Left lung (tissue), 14 donors: ENCODE measurements at places on chromosomes 16 and 17.
A peak's percentile ranks its signal among the peaks of the same experiment; 100 is the strongest.

- DNase-seq = no peak
- H3K4me1 ChIP-seq = no peaks in the 10 kb centered on the region
Measured at GRCh38 chr17:72967977-72968585, 124.4 kb downstream of the SLC39A11 start.

DNA sequence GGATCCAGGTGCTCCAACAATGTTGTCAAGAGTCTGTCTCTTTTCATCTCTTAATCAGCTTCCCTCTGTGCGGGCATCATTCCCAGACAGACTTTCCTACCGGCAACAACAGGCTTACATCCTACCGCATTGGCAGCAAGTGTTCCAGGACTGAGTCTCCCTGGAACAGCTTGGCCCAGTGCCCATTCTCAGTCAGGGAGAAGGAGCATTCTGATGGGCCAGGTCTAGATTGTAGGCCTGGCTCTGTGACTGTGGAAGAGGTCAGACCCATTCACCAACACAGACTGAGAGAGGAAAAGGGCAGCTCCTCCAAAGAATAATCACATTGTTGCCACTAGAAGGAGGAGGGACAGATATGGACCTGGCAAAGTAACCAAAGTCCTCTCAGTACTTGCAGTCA is 68.1 kb upstream of the TMEM132E start:
- no peak for DNase-seq
- no peak overlapping the region for H3K27ac ChIP-seq
- H3K4me1 ChIP-seq = no peaks in the 10 kb centered on the region
- H3K4me3 ChIP-seq = no peak overlapping the region

DNA sequence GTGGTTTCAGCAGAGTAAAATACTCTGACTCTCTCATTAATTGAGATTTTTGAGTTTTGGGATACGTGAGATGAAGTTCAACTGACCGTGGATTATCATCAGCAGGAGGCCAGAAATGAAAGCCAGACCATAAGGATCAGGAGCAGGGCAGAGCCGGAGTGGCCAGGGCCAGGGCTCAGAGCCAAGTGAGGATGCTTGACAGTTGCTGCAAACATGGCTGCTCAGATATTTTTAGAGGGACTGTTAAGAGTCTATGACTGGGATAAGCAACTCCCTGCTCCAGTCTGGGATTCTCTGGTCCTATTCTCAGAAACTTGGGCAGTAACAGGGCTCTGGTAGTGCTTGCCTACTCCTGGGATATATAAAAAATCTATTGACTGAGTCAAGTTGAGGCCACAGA is 17.6 kb upstream of the CDH13 start:
- H3K27me3 ChIP-seq = no peaks in the 10 kb centered on the region
- H3K27ac ChIP-seq = no peak overlapping the region
- DNase-seq = no peak
- no peaks in the 10 kb centered on the region for H3K4me1 ChIP-seq
- H3K36me3 ChIP-seq = no peaks in the 10 kb centered on the region

DNA sequence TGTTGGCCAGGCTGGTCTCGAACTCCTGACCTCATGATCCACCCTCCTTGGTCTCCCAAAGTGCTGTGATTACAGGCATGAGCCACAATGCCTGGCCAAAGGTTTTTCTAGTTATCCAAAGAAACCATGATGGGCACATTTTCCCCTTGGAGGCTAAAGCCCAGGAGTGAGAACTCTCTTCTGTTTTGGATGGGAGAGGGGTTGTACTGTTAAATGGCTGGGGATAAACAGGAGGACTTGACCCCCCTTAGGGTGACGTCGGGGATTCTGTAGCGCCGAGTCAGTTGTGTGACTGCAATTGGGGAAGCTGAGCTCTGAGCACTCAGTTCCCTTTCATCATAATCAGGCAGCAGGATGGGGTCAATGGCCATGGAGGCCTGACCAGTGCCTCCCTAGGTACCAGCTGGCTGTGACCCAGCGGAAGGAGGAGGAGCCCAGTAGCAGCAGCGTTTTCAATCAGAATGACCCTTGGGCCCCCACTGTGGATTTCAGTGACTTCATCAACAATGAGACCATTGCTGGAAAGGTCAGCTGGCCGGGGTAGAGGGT is 4.1 kb downstream of the AOC3 start:
- H3K27ac ChIP-seq = no peak overlapping the region
- no peaks in the 10 kb centered on the region for H3K27me3 ChIP-seq
- DNase-seq = no peak
- H3K4me3 ChIP-seq = peak overlapping the region; percentile 37
- no peaks in the 10 kb centered on the region for H3K4me1 ChIP-seq
- no peaks in the 10 kb centered on the region for H3K36me3 ChIP-seq

- no peak for DNase-seq
- no peak overlapping the region for H3K4me3 ChIP-seq
- peaks cover 10% of the 10 kb centered on the region for H3K4me1 ChIP-seq
Measured at GRCh38 chr17:246226-246625, 64.8 kb upstream of the DOC2B start.

- H3K4me1 ChIP-seq = peaks cover 3% of the 10 kb centered on the region
- H3K4me3 ChIP-seq = no peak overlapping the region
- DNase-seq = no peak
- H3K27ac ChIP-seq = no peak overlapping the region
- H3K36me3 ChIP-seq = peaks cover 24% of the 10 kb centered on the region
- no peaks in the 10 kb centered on the region for H3K27me3 ChIP-seq
Measured at GRCh38 chr17:37280841-37281240, 94.9 kb upstream of the C17orf78 start.

DNA sequence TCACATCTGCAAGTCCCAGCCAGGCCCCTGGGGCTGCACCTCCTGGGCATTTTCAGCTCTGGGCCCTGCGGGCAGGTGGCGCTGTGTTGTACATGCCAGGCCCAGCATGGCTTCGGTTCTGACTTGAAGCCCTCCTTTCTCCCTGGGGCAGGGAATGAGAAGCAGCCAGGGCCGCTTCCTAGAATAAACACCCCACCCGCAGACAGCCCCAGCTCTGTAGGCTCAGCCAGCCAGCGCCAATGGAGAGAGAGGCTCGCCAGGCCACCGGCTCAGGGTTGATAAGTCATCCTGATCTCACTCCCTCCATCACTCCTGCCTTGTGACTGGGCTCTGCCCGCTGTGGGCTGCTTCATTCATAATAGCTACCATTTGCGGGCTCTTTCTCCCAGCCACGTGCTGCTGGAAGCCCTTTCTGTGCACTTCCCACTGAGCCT is 6.0 kb upstream of the GLIS2 start:
- H3K4me3 ChIP-seq = no peak overlapping the region
- no peaks in the 10 kb centered on the region for H3K27me3 ChIP-seq
- H3K4me1 ChIP-seq = peaks cover 10% of the 10 kb centered on the region

DNA sequence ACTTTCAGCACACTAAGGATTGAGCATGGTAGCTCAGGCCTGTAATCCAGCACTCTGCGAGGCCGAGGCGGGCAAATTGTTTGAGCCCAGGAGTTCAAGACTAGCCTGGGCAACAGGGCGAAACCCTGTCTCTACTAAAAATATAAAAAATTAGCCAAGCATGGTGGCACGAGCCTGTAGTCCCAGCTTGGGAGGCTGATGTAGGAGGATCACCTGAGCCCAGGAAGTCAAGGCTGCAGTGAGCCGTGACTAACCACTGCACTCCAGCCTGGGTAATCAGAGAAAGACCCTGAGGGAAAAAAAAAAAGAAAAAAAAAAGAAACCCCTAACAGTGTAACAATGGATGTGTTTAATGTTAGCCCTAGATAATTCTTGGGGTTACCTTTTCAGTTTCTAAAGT is 24.0 kb downstream of the PARN start:
- H3K4me1 ChIP-seq = no peaks in the 10 kb centered on the region
- H3K4me3 ChIP-seq = no peak overlapping the region
- DNase-seq = no peak
- no peaks in the 10 kb centered on the region for H3K27me3 ChIP-seq
- peaks cover 99% of the 10 kb centered on the region for H3K36me3 ChIP-seq

DNA sequence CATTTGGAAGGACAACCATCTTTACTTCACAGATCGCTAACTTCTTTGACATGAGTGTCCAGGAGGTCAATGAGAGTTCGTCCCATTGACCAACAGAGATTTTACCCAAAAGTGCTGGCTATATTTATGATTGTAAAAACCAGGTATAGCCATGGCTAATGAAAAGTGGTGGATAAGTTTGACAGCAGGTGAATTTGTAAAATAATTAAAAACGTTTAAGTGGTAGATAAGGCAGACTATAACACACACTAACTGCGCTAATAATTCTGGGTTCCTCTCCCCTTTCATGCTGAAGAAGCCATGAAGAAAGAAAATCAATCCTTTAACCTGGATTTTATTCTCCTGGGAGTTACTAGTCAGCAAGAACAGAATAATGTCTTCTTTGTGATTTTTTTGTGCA is at the start of gene OR1A2:
Gene OR1A2 (plus strand): TSS at position 301 of the 400 bp plus-strand sequence. CDS start 0 bp downstream, at position 301.
- H3K27ac ChIP-seq = no peak within 1 kb of the TSS
- H3K4me3 ChIP-seq = no peak within 1 kb of the TSS
- no peak for DNase-seq
- no peaks in the 10 kb centered on the region for H3K27me3 ChIP-seq
- H3K4me1 ChIP-seq = no peaks in the 10 kb centered on the region

GRCh38 chr16:72107371-72107770 is 13.7 kb downstream of the DHX38 start:
- H3K27ac ChIP-seq = no peak overlapping the region
- H3K27me3 ChIP-seq = no peaks in the 10 kb centered on the region

DNA sequence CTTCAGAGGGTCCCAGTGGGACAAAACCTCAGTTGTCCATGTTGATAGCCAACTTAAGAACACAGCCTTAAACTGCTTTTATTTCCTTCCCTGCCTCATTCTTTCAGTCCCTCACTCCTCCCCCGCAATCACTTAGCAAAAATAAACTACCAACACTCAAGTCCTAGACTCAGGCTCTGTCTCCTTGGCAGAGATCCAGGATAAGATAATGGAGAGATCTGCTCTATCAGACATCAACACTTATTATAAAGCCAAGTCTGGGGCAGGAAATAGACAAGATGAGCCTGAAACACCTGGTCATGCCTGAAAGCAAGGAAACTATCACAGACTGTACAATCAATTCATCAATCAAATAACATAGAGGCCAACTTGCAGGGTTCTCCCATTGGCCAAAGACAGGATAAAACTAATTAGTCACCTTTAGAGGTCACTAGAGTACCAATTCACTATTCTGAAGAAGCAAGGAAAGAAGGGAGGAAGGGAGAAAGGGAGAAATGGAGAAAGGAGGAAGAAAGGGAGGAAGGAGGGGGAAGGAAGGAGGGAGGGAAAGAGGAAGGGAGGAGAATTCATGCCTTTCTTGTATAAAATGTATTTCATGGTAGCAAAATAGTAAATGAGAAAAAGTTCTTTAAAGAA is 15.7 kb downstream of the HYDIN start:
- no peak overlapping the region for H3K4me3 ChIP-seq
- DNase-seq = no peak
- H3K27ac ChIP-seq = no peak overlapping the region

DNA sequence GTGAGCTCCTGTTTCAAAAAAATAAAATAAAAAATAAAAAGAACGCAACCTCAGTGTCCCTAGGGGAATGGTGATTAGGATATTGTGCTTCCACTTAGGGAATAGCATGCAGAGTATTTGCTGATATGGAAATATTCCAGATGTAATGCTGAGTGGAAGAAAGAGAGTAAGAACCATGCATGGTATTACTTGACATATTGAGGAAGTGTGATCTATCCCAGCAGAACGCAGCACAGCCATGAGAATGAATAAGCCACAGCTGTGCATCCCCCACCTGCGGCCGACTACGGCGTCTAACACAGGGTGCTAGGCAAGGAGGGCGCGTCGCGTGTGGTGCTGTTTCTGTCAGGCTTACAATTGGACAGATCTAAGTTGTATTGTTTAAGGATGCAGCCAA is 49.5 kb downstream of the FOXK2 start:
- H3K36me3 ChIP-seq = no peaks in the 10 kb centered on the region
- peaks cover 17% of the 10 kb centered on the region for H3K4me1 ChIP-seq
- H3K27me3 ChIP-seq = no peaks in the 10 kb centered on the region
- no peak for DNase-seq
- H3K4me3 ChIP-seq = no peak overlapping the region

DNA sequence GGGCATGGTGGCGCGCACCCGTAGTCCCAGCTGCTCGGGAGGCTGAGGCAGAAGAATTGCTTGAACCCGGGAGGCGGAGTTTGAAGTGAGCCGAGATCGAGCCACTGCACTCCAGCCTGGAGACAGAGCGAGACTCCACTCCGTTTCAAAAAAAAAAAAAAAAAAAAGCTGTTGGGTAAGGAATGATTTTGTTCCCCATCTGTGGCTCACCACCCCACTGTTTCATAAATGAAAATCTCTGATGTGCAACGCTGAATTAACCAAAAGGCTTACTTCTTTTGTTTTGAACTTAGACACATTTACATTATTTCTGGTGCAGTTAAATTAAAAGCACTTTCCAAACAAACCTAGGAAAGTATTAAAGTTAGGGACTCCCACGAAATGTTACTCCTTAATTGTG is 1.2 kb upstream of the METTL9 start:
- H3K4me1 ChIP-seq = peaks cover 56% of the 10 kb centered on the region
- peak overlapping the region; percentile 80 for H3K4me3 ChIP-seq
- no peaks in the 10 kb centered on the region for H3K27me3 ChIP-seq
- peak overlapping the region; percentile 96 for H3K27ac ChIP-seq
- no peak for DNase-seq

DNA sequence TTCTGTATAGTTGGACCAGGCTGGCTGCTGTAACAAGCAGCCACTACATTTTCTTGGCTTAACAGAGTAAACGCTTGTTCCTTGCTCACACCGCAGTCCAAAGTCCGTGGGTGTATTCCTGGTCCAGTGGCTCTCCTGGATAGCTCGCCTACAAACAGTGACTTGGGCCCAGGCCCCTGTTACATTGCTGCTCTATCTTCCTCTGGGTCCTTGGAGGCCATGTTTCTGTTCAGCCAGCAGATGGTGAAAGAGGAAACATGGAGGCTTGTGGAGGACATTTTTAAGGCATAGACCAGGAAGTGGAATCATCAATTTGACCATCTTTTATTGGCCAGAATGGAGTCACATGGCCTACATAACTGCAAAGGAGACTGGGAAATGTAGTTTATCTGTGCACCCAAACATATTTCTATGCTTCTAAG is 55.1 kb downstream of the ATP2C2 start:
- no peak overlapping the region for H3K4me3 ChIP-seq
- H3K4me1 ChIP-seq = no peaks in the 10 kb centered on the region
- peaks cover 35% of the 10 kb centered on the region for H3K36me3 ChIP-seq
- no peak for DNase-seq
- H3K27me3 ChIP-seq = no peaks in the 10 kb centered on the region

- no peaks in the 10 kb centered on the region for H3K36me3 ChIP-seq
- H3K4me3 ChIP-seq = peak overlapping the region; percentile 43
- peak; percentile 65 for DNase-seq
- peaks cover 89% of the 10 kb centered on the region for H3K4me1 ChIP-seq
- H3K27ac ChIP-seq = peak overlapping the region; percentile 93
Measured at GRCh38 chr17:77319211-77320043, 178.7 kb downstream of the SEC14L1 start.

- no peak overlapping the region for H3K27ac ChIP-seq
- no peaks in the 10 kb centered on the region for H3K27me3 ChIP-seq
Measured at GRCh38 chr17:11986942-11987329, 10.3 kb downstream of the ZNF18 start.
